ENCODE measurements at places on chromosomes 6 and 20.

- DNase-seq, result no peak
Measured at GRCh38 chr6:144853603-144854002, 568.5 kb downstream of the UTRN start.

DNA sequence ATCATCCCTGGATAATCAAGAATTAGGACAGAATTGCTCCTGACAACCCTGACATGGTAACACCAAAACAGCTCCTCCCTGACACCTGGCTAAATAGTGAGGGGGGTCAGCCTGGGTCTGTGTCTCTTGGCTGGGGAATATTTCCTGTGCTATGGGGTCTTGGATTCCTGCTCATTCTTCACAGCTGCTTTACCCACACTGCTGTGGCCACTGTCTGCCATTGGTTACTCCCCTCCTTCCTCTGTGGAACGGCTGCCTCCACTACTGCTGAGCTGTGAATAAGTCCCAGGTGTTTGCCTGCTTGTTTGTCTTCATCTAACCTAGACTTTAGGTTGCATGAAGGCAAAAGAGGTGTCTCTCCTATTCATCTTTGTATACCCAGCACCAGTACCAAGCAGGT is 33.9 kb upstream of the TXLNB start:
- no peak for DNase-seq

DNA sequence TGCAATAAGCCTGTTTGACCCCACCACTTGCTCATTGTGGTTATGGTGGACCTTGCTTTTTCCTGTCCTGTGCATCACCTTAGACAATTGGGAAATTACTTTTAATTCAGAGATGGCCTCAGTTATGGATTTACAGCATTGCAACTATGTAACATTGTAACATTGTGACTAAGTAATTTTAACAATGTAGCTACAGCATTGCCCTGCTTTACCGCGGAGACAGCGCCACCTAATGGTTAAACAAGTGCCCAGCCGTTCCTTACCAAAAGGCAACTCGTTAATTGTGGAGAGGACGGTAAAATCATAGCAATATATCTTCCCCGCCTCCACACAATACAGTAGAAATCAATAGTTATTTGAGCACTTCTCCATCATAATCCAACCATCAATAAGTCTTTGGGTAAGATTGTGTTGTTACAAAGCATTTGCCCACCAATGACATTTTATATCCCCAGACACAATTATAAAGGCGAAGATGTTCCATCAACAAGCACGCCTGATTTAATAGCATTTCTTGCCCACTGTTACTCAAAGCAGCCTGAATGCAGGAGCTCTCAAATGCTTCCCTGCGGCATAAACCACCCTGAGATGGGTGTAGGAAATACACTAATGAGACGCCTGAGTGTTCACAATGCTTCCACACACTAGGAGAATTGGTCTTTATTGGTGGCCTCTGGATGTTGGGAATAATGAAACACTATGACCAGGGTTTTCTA is 93.7 kb downstream of the PROKR2 start:
- DNase-seq, result peak; percentile 70

DNA sequence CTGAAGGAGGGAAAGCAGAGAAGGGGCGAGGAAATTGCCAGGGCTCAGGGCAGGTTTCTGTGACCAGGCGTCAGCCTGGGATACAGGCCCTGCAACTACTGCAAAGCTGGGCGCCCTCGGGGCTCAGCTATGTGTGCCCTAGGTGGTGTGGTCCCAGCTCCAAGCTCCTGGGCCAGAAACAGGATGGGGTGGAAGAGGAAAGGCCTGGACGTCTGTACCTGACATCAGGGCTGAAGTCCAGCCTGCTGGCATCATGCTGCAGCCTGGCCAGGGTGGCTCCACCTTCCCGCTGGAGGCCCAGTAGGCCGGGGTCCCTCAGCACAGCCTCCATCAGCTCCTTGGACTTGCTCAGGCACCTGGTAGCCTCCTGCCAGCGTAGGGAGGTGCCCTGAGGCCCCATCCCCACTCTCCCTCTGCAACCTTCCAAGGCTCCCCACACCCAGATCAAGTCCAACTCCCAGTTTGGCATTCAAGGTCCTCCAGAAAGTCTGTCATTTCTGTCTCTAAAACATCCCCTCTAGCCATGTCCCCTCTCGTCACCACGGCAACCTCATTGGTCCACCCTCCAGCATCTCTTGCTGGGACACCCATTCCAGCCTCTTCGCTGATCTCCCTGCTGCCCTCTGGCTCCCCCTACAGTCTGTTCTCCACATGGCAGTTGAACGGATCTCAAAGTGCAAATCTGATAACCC is 38.2 kb downstream of the KIAA1755 start:
- peak; percentile 60 for DNase-seq

GRCh38 chr20:58160451-58161061 is 67.9 kb downstream of the ANKRD60 start:
- DNase-seq, result no peak

DNA sequence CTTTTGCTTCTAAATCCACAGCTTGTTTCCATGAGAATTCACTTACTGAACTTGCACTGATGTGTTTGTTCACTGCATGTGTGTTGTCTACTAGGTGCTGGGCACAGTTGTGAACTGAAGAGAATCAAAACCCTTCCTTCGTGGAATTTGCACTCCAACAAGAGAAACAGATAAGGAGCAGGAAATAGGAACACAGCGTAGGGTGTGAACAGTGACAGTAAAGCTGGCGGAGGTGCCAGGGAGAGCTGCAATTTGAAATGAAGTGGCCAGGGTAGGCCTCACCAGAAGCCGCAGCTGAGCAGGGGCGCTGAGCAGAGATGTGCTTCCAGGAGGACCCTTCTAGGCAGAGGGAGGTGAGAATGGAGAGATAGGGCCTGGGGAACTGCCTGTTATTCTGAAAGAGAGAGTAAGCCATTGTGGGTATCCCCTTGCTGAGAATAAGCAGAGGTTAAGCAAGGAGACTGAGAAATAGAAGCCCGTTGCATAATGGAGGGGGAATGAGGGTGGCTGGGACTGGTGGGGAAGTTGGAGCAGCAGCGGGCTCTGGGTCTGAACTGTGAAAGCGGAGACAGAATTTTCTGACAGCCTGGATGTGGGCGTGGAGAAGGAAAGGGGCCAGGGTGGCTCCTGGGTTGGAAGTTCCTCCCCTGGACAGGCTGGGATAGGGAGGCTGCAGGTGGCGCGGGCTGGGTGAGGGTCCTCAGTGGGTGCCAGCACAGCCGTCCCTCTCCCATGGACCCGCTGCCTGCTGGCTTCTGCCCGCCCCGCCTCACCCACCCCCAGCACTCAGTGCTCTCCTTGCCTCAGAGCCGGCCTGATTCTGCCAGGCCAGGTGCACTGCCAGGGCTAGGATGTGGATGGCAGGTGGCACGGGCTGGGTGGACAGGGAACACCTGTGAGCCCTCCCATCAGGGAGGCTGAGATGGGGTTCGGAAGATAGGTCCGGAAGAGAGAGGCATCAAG is 114.7 kb upstream of the AFDN start:
- no peak for DNase-seq

GRCh38 chr20:54058420-54059139 is 11.8 kb downstream of the BCAS1 start:
- DNase-seq, result no peak

- DNase-seq, result no peak
Measured at GRCh38 chr6:53026526-53026925, 31.4 kb upstream of the GSTA4 start.

DNA sequence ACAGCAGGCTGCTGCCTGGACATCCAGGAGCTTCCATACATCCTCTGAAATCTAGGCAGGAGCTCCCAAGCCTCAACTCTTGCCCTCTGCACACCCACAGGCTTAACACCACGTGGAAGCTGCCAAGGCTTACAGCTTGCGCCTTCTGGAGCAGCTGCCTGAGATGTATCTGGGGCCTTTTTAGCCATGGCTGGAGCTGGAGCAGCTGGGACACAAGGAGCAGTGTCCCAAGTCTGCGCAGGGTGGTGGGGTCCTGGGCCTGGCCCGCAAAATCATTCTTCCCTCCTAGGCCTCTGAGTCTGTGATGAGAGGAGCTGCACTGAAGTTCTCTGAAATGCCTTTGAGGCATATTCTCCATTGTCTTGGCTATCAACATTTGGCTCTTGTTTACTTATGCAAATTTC is 255.0 kb downstream of the DLL1 start:
- no peak for DNase-seq

Data from RKO (cell line).